GM13977 (cell line): ENCODE measurements at places on chromosomes 12 and 14.
A peak's percentile ranks its signal among the peaks of the same experiment; 100 is the strongest.

DNA sequence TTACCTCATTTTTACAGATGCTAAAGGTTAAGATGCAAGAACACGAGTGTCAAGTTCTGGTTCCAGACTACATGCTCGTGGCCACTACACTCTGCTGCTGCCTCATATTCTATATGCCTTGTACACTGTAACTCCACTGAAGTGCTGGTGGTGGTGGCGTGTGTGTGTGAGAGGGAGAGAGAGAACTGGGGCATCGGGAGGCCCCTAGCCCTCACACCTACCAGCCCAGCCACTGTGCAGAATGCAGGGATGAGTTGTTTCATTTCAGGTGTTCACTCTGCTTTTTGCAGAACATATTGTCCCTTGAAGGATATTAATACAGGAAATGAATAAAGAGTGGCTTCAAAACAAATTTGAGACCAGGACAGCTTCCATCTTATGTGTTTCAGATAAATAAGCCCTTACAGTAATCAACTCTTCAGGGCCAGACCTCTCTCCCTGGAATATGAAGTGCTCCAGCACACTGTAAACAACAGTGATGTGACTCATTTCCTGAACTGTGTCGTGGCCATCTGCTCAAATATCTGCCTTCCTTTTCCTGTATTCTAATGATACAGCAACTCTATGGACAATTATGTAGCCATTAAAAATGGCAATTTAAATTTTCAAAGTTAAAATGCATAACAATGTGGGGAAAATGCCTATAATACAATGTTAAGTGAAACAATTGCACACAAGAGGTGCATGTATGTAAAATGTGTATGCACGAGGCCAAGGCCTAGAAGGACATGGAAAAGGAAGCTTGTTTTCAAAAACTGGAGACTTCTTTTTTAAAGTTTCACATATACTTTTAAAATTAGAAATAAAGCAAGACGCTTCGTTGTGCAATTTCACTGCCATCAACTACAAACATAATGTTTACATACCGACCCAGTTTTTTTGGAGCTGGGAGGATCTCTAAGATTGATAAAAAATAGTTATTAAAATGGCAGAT is 215.4 kb downstream of the PELI2 start:
- no peak for DNase-seq

DNA sequence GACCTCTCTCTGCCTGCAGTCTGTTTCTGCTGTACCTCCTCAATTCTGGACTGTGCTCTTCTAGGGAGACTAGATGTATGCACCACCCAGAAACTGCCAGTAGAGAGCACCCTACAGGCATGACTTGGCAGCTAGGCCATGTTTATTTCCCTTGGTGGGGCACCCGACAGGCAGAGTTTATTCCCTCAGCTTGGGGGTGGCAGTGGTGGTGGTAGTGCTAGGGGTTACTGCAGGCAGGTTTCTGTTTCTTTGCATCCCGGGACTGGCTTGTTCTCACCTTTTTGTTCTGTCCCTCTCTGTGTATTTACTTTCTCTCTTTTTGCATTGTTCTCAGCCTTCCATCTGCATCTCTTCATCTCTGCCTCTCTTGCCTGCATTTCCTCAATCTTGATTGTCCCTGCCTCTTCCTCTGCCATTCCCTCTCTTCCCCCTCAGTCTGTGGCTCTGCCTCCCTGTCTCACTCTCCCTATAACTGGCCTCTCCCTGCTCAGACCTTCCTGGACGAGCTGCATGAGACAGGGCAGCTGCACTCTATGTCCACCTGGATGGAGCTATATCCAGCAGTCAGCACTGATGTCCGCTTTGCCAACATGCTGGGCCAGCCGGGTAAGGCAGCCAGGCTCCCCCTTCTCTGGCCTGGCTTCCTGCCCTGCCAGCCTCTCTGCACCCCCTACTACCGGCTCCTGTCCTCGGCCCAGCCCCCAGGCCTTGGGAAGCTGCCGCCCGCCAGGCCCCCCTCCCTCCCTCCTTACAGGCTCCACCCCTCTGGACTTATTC is 13.8 kb downstream of the PRPF40B start:
- peak; percentile 84 for DNase-seq

GRCh38 chr14:94342334-94342934 is 19.3 kb upstream of the SERPINA6 start:
- no peak for DNase-seq

DNA sequence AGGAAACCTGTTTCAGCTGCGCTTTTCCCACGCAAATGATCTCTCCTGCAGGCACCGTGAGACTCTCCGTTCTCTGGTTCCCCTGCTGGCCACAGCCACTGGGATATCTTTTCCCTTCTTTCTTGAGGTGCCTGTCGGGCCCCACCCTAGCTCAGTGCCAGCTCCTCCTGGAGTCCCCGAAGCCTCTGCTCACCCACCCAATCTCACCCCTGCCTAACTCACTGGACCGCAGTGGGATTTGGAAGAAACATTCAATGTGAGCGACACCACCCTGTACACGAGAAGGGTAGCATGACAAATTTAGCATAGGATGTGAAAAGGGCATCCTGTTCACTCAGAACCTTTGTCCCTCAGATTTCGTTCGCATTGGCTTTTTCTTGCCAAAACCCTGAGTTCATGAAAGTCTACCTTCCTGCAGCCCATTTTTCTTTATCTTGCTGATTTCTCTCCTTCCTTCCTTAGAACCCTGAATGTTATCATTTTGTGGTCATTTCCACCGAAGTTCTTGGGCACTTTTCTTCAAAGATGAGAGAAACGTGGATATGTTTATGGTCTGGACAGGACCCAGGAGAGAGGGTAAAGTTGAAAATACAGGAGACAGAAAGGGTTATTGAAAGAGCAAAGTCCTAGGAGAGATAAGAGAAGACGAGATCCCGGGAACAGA is 63.6 kb upstream of the ELK3 start:
- no peak for DNase-seq

DNA sequence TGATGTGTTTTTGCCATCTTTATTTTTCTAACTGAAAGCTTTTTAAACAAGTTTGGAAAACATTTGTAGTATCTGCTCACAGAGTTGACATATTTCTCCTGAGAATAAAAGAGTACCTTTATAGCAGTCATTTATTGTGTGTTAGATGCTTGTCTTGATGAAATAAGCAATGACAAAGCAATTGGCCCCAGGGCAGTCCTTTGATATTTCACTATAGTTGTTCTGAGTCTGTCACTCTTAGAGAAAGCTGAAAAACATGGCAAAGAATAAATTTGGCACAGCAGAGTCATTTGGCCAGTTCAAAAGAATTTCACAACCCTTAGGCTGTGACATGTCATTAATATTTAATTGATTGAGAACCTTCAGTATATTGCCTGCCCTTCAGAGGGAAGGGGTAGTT is 166.2 kb downstream of the PTPRO start:
- no peak for DNase-seq

DNA sequence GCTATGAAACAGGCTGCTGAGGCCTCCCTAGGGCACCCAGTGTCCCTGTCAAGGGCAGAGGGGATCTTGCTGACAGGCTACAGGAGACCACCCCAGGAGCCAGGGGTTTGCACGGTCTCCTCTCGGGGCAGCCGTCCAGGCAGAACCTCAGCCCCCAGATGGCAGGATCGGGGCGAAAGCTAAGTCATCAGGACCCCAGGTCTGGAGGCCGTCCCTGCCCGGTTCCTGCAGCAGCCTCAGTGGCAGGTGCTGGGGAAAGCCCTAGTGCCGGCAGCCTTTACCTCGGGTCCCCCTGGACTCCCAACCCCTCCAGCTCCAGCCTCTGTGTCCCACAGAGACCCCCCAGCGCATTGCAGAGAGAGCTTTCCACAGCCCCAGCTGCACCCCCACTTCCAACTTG is 103.8 kb upstream of the C14orf180 start:
- DNase-seq = no peak

GRCh38 chr12:101857043-101857558 is 20.3 kb upstream of the DRAM1 start:
- DNase-seq = no peak

DNA sequence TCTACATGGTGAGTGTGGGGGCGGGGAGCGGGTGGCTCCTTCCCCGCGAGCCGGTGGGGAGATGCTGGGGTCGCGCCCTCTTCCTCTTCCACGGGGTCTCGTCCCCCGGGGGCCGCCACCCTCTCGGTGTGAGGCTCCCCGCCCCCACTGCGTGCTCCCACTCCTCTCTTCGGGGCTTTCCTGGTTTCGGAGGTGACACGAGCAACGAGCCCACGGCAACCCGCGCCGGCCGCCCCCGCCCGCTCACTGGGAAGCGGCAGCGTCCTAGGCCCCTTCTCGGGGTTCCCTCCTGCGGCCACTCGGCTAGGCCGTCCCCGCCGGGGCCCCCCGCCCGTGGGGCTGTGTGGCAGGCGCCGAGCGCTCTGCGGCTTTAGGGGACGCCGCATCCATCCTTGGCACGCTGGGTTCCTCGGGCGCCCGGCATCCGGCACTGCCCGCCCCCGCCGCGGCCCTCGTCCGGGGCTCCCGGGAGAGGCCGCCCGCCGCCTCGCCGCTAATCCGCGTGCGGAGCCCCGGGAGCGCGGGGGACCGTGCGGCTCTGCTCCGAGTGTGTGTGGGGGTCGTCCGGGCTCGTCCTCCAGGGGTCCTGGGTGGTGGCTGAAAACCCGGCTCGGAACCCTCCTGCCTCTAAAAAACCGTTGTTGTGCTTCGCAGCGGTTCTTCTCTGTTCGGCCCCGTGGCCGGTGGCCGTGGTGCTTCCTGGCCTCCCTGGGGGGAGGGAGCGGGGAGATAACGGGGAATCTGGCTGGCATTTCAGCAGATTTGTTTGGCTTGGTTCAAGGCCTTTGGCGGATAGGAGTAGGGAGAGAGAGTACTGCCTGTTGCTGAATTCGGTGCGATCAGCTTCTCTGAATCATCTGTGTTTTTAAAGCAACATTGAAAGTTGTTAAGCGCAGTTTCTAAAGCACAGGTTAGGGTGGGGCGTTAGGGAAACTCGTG is 1.0 kb downstream of the PCNX1 start:
- peak; percentile 63 for DNase-seq

DNA sequence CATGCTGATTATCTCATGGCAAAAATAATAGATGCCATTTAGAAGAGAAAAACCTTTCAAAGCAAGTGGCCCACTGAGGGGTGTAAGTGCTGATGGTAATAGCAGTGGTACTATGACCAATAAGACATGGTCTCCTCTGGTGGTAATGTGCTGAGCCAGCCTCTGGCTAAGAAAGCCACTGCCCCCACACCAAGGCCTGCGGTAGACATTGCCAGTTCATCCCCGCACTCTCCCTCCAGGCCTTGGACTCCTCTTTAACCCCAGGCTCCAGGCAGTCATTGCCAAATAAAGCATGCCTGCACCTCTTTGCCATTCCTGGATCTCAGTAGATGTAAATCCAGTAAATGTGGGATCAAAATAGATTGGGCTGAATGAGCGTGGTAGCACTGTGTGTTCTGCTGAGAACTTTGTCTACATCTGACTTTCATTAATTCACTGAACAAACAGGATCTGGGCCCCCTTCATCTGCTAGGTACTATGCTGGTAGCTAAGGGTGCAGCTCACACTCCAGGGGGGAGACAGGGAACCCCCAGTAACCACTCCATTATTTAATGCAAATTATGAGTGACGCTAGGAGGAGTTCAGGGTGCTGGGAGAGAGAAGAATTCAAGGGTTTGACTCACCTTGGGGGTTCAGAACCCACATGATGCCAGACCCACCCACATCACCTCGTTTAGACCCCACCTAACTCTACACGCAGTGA is 89.3 kb downstream of the BCL11B start:
- DNase-seq = no peak

GRCh38 chr12:119857041-119857591 is 20.0 kb downstream of the CIT start:
- no peak for DNase-seq

DNA sequence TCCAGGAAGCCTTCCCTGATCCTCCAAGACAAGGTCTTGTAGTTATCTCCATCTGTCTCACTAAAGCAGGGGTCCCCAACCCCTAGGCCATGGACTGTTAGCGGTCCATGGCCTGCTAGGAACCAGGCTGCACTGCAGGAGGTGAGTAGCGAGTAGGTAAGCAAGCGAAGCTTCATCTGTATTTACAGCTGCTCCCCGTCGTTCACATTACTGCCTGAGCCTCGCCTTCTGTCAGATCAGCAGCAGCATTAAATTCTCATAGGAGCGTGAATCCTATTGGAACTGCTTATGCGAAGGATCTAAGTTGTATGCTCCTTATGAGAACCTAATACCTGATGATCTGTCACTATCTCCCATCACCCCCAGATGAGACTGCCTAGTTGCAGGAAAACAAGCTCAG is 12.4 kb upstream of the NFYB start:
- no peak for DNase-seq

GRCh38 chr14:103140316-103141109 is 17.3 kb downstream of the TNFAIP2 start:
- peak; percentile 92 for DNase-seq

- DNase-seq = no peak
Observed at GRCh38 chr12:132174839-132175490, 30.7 kb downstream of the NOC4L start.

GRCh38 chr14:22386924-22387775 is 201.9 kb downstream of the DAD1 start:
- DNase-seq = peak; percentile 67

GRCh38 chr12:11568762-11569478 is 80.6 kb upstream of the ETV6 start:
- peak; percentile 46 for DNase-seq

GRCh38 chr12:19783547-19784444 is 344.5 kb downstream of the AEBP2 start:
- DNase-seq = no peak

DNA sequence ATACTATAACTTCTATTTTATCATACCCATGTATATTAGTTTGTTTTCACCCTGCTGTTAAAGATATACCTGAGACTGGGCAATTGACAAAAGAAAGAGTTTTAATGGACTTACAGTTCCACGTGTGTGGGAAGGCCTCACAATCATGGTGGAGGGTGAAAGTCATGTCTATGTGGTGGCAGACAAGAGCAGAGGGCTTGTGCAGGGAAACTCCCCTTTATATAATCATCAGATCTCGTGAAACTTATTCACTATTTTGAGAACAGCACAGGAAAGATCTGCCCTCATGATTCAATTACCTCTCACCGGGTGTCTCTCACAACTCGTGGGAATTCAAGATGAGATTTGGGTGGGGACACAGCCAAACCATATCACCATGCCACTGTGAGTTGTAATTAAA is 135.8 kb downstream of the SYNE2 start:
- DNase-seq = no peak

DNA sequence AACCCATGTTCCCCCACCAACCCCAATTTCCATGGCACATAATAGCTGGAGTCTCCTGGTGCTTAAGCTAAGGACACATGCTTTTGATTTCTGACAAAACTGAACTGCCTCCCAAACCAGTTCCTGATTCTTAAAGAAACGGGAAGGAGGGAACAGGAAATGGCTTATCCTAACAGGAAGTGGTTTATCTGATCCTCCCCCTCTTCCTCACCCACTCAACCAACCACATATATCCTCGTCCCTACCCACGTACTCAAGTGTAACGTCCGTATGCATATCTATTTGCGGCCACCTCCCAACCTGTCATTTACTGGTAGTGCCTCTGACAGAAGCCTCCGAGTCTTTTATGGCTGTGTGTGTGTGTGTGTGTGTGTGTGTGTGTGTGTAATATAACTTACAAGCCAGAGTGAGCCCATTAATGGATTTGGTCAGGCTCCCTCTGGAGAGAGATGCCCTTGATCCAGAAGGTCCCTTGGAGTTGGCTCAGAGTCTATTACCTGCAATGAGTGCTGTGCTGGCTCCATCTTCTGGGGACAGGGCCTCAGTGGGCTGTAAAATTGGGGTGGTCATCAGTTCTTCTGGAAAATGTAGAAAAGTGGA is 7.7 kb downstream of the DAZAP2 start:
- no peak for DNase-seq
